Fibroblast of the aortic adventitia (primary cell): ENCODE measurements at places on chromosomes 11 and 22. TPM values are rescaled to one million over a fixed set of nuclear protein-coding genes. Genes with fewer than 3 reads are reported as not detected.

TREH gene
- total RNA-seq: not detected in 2 replicates

IGLL5 gene
- not detected in 2 replicates for total RNA-seq

ELFN2 gene
- 0.18 and 0.33 TPM in 2 replicates for total RNA-seq

TEX54 gene
- total RNA-seq: 0.54 TPM in 1 of 2 replicates, not detected in the other

GATD1 gene
- total RNA-seq: 40.6 and 53.4 TPM in 2 replicates
